ENCODE measurements at places on chromosomes 6 and 20.

DNA sequence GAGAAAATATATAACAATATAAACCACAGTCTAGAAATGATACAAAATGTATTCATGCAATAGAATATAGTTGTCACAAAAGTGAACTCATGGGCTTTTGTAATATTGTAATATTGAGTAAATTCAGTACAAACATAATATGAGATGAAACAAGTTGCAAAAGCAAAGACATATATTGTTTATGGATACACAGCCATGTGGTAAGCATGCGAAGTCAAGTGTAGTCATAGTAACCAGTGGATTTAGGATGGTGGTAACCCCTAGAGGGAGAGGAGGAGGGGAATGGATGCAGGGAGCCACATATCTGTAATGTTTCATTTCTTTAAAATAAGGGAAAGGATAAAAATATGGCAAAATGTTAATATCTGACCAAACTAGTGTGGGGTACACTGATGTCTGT lies 47.3 kb downstream of the ARMC2 start:
- no peak for DNase-seq

- DNase-seq, result no peak
Observed at GRCh38 chr6:11971154-11971553, 41.0 kb upstream of the HIVEP1 start.

DNA sequence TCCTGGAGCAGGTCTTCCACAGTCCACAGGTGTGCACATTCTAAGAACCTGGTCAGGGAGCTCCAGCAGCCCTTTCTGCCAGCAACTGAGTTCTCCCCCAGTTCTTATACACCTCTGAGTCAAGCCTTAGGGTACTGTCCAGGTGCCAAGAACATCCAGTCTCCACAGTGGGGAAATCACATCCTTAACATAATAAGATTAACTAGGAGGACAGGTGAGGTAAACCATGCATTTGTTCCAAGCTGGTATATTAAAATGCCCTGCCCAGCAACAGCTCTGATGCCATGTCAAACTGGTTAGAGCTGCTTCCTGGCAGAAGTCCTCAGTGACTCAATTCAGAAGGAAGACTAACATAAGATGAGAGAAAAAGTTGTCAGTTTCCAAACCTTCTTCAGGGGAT lies 303.9 kb upstream of the SGK1 start:
- DNase-seq, result no peak

GRCh38 chr6:4511641-4512020 lies 264.6 kb upstream of the CDYL start:
- no peak for DNase-seq

DNA sequence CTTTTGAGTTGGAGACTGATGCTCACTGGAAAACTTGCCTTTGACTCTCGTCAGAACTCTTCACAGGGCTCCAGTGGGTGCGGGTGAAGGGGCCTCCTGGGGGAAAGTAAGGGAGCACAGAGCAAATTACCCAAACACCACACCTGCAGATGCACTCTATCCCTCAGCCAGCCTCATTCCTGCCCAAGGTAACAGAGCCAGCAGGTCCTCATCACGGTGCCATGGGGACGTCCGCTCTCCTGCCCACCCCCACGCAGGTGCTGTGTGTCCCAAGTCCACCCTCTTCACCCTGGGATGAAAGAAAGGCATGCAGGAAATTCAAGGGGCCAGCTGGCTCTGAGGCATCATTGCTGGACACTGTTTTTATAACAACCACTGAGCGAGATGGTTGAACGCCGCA lies 269.0 kb downstream of the SMOC2 start:
- no peak for DNase-seq

GRCh38 chr6:27502508-27503435 lies 29.9 kb upstream of the ZNF184 start:
- DNase-seq, result peak; percentile 47

DNA sequence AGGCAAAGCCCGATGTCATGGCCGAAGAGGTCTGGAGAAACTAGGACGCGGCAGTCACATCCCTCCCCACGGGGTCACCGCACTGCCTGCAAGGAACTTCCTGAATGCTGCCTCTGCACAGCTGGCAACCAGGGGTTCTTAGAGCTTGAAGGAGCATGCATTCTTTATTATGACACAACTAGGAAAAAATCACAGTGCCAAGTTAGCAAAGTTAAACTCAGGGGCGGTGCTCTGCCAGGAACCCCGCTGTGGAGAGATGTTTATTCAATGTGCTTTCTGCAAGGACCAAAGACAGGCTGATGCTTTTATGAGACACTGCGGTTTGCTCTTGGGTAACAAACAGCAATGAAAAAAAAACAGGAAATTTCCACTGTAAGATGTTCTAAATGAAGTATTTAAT lies 287.3 kb upstream of the FOXQ1 start:
- no peak for DNase-seq

GRCh38 chr6:20800229-20800628 lies 266.0 kb downstream of the CDKAL1 start:
- DNase-seq, result no peak

DNA sequence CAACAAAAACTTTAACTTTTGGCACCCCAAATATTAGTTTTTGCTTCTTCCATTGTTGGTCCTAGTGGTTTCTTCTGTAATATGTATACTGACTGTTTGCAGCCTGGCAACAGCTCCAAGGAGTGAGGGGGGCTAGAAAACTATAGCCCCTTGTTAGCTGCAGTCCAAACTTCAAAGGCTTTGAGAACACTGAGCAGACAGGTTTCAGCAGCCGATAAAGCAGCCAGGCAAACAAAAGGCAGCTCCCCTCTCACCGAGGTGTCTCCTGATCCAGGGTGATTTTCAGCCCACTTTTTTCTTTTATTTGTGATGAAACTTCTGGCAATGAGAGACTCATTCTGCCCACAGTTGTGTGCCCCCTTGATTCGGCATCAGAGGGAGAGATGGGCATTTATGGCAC lies 80.7 kb downstream of the OLIG3 start:
- no peak for DNase-seq

DNA sequence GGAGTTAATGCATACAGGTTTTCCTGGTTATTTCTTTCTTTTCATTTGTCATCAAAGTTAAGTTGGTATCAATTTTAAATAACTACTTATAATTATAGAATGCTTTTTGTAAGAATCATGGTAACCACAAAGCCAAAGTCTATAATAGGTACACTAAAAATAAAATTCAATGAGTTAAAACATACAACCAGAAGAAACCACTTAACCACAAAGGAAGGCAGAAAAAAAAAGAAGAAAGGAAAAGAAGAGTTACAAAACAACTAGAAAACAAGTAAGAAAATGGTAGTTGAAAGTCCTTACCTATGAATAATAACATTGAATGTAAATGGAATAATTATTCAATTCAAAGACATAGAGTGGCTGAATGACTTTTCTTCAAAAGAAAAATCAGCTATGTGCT lies 45.6 kb downstream of the THBS2 start:
- DNase-seq, result no peak

DNA sequence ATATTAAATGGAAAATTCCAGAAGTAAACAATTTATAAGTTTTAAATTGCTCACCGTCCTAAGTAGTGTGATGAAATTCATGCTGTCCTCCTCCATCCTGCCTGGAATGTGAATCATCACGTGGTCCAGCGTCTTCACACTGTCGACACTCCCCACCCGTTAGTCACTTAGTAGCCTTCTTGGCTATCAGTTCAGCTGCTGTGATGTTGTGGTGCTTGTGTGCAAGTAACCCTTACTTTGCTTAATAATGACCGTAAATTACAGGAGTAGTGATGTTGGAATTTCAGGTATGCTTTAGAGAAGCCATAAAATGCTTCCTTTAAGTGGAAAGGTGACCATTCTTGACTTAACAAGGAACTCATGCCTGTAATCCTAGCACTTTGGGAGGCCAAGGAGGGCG lies 25.2 kb downstream of the RIOK1 start:
- DNase-seq, result no peak

GRCh38 chr6:45132059-45132458 lies 196.1 kb upstream of the RUNX2 start:
- DNase-seq, result no peak

DNA sequence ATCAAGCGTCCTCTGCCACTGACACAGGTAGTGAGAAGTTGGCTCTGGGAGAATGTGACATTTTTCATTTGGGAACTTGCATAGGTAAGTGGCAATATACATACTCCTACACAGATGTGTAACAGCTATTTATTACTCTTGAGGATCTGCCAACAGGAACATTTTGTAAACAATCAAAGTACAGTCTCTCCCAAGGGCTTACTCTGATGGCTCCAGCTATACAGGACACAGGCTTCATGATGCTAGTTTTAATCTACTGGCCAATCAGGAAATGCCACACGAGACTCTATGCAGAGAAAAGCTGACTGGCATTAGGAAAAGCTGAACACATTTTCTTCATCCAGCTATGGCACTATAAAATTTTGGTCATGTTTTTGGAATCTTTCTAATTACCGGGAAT lies 57.8 kb downstream of the POPDC3 start:
- DNase-seq, result no peak
